ENCODE measurements at places on chromosomes 2 and 18.

GRCh38 chr2:74532222-74532621 lies 2.5 kb downstream of the HTRA2 start:
- no peak for DNase-seq

- peak; percentile 26 for DNase-seq
Measured at GRCh38 chr2:229686122-229686919, 28.0 kb downstream of the DNER start.

GRCh38 chr2:42032745-42033144 lies 15.1 kb upstream of the PKDCC start:
- no peak for DNase-seq

GRCh38 chr2:169006665-169007064 lies 24.5 kb downstream of the ABCB11 start:
- no peak for DNase-seq

DNA sequence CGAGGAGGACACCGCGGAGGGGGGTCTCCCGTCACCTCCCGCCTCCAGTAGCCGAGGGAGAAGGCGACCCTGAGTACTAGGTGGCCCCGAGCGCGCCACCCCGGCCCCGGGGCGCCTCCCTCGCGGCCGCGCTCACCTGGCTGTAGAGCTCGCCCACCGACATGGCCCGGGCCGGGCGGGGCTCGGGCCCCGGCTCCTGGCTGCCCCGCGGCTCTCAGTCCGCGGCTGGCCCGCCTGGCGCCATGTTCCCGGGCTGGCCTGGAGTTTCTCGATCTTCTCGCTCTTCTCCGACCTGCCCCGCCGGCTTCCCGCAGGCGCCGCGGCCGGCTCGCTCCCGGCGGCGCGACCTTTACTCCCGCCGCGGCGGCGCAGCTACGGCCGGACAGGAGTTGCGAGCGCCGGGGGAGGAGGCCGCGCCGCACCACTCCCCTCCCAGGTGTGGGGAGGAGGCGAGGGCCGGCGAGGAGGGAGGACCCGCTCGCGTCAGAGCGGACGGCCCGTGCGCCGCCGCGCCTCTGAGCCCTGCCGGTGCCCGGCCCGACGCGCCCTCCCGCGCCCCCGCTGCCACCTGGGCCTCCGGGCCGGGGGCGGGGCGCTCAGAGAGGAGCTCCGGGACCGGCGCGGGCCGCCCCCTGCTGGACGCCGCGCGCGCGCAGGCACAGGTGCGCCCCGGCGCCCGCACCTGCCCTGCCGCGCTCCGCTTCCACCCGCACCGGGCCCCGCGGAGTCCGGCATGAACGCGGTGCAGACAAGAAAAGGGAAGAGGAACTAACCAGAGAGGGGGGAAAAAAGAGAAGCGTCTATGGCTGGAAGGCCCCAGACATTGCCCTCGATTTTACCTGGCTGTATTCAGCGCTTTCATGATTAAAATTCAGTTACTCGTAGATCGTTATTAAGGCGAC lies at the start of gene MYO5B:
Gene MYO5B, minus strand, starts transcription at position 517 of the 902 bp plus-strand sequence. Its CDS starts 354 bp downstream, at position 163.
- peak; percentile 21 for DNase-seq

DNA sequence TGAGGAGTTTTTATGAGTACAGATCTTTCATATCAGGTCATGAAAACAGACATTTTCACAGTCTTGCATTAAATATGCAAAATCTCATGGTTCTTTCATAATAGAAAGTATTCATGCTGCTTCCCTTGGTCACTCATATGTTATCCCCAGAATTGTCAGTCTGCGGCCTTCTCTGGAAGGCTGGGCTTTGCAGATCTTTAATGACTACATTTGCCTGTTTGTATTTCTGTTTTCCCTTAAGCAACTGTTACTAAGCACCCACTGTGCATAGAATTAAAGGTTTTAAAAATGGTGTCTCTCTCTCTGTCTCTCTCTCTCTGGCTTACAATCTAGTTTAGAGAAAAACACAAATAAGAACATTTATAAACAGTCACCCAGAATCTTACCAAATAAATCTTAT lies 456.3 kb downstream of the RIT2 start:
- DNase-seq = no peak

DNA sequence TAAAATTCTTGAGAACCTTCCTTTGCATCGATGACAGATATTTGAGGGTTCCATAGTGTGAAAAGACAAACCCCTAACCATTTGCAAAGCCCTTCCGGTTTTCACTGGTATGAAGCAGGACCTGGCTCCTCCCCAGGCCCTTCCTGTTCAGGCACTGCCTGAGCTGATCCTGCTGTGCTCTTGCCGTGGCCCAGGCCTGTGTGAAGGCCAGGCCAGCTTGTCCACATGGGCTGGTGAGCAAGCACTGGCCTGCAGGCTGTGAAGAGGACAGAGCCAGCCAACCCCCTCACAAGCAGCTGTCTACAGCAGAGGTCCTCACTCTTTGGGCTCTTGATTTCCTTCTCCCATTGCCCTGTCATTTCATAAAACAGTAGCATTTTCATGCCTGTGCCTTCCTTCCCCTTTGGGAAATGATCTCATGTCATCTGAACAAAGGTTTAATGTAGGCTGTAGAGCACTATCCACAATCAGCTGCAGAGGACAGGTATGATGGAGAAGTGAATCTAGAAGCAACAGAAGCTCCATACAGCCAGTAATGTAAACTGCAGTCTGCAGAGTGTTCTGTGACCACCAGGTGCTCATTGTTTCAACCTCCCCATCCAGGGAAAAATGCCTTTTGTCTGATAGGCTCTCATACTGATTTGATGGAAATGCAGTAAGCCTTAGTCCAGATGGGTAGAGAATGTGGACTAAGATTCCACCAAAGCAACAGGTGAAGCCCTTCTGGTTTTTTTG lies 19.8 kb downstream of the MPHOSPH10 start:
- no peak for DNase-seq

GRCh38 chr2:128422571-128422970 lies 103.9 kb upstream of the HS6ST1 start:
- DNase-seq = no peak

DNA sequence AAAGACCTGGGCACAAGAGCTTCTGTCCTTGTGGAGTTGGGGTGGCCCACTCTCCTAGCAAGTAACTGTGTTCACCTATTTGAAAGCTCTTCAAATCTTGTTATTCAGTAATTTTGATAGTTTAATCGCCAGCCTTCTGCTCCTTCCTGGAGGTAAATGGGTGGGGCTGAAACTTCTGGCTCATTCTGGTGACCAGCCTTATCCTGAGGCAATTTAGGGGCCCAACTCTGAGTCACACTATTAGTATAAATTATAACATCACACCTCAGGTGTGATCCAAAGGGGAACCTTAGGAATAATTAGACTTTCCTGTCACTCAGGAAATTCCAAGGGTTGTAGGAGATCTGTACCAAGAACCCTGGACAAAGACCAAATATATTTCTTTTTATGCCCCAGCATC lies 255.8 kb upstream of the RGPD4 start:
- no peak for DNase-seq

DNA sequence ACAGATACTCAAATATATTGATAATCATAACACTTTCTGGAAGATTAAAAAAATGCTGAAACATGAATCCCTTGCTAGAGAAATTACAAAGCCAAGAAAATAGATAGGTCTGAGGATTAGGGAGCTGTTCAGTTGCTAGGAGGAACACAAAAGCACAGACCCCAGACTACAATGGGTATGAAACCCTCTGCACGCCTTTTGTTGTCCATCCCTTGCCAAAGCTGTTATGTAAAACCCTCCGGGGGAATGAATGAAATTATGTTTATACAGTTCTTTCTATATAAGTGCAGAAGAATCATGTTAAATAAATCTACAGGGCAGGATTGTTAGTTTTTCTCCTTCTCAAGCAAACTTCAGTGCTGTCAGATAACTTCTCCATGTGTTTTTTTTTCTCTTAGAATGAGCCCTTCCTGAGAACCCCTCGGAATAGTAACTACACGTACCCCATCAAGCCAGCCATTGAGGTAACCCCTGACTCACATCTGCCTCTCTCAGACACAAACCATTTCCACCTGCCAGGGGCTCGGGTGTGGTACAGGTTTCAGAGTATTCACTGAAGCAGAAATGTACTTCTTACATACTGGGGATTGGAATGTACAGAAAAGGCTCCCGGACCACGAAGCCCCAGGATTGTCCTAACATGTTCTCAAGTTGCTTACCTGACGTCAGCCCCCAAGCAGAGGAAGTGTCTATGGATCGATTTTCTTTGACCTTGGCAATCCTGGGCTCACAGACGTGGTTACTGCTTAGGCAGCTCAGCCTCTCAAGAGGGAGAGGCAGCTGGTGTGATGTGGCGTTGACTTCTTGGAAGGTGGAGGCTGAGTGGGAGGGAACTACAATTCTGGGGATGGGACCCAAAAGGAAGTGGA lies 118.0 kb downstream of the PLB1 start:
- peak; percentile 11 for DNase-seq

GRCh38 chr2:27320958-27321543 lies 1.8 kb downstream of the MPV17 start:
- DNase-seq = no peak

DNA sequence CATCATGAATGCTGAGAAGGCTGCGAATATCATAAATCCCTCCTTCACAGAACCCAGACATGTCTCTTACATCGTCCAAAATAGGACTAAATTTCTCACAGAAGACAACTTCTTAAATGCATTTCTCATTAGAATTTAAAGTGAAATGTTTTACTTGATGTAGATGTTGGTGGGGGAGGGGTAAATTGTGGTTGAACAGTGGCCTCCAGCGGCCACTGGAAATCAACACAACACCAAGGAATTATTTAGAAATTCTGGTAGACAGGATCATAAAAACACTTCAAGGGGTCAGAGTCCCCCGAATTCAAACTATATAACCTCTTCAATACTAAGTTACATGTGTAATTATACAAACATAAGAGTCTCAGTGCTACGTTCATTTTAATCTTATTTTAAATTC lies 135.9 kb downstream of the ABCA12 start:
- DNase-seq = peak; percentile 5

DNA sequence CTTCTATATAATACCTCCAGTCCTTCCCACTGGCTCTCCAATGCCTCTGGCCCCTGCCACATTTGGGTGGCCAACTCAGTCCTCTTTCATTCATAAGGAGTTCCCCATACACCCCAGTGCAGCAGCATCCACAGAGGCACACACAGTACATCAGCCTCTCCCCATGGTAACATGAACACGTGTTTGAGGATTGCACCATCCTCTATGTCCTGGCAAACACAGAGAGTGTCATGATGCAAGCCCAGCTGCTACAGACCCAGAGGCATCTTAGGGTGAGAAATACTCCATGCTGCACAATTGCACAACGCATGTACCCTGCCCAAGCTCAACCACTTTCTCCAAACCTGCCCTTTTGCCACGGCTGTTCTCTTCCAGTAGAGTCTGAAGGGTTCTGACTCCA lies 11.5 kb downstream of the IGFBP5 start:
- DNase-seq = no peak

DNA sequence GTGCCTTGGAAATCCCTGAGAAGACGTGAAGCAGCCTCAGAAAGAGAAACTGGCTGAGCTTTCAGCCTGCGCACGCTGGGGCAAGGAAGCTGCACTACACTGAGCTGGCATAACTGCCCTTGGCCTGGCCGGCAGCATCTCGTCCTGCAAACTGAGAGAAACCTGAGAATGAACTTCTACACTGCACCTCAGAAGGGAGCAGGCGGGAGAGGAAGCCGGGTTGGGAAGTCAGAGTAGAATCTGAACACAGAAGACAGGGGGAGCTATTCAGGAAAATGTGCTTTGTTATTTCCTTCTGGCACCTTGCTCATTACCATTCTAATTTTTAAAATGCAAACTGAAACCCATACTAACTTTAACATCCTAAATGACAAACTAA lies 70.9 kb downstream of the ZEB2 start:
- no peak for DNase-seq

GRCh38 chr2:216299588-216299987 lies 72.7 kb downstream of the MARCHF4 start:
- DNase-seq = no peak

DNA sequence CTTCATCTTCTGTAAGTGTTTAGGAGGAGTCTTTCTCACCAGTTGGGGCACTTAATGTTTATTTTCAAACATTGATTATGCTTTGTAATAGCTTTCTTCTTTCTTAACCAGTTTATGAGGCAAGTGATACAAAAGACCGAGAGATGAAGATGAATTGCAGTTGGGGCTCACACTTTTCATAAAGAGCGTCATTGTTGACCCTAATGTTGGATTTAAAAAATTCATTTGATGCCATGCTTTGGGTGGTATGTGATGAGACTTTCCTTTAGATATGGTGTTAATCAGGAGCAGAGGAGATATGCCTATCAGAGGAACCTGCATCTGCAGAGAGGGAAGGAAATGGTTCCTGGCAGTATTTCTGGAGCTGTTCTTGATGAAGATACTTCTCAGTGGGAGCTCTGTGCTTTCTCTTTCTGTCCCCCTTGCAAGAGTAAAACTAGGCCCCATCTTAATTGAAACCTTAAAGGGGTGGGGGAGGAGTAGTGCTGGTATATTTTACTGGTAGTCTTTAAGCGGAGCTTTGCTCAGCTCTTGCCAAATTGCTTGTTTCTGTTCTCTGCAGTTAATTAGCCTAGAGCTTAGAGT lies 2.3 kb downstream of the EML4 start:
- no peak for DNase-seq

- peak; percentile 32 for DNase-seq
Measured at GRCh38 chr2:169512525-169512924, 3.0 kb downstream of the KLHL41 start.

DNA sequence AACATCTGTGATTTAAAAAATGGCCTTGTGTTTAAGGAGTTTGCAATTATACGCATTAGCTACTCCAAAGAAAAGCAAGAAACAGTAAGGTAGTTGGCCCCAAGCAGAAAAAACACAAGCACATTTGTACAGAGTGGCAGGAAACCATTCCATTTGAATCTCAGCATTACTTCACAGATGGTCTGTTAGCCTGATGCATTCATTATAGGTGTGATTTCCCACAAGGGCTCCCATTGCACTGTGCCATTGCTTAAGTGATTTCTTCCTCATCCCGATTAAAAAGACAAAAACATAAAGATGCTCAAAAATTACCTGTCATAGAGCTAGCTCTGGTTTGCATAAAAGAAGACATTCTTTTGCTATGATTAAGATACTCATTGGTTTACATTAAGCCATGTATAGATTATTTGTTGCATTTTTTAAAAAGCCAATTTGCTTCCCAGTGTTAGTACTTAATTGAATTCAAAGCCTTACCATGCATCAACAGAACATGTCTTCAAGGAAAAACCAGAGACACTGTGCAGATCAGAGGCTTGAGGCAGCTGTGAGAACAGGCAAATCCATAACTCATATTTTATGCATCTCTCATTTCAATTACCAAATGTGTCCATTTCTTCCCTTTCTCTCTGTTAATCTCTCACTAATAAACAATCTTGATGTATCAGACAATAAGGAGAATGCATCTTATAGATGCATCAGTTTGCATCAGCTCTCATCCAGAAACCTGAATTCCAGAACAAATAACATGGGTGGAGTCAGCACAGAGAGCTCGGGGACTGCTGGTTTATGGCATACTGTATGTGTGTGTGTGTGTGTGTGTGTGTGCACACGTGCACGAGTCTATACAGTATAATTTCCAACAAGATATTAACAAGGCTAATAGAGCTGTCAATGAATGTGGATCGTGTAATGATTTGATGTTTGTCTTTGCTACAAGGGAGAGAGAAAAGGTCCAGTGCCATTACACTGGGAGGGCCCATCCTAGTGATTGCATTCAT lies 558.6 kb upstream of the HS6ST1 start:
- no peak for DNase-seq

GRCh38 chr2:21245565-21245964 lies 121.8 kb downstream of the TDRD15 start:
- no peak for DNase-seq
